Stimulated activated CD8-positive, alpha-beta memory T cell treated with anti-CD3 and anti-CD28 coated beads, Interleukin-4, amount 100 ng/mL, for 1 hour (primary cell): ENCODE measurements at places on chromosomes 1 and 21.

GRCh38 chr1:37306461-37306860, 167.9 kb upstream of the ZC3H12A start:
- no peak for DNase-seq

DNA sequence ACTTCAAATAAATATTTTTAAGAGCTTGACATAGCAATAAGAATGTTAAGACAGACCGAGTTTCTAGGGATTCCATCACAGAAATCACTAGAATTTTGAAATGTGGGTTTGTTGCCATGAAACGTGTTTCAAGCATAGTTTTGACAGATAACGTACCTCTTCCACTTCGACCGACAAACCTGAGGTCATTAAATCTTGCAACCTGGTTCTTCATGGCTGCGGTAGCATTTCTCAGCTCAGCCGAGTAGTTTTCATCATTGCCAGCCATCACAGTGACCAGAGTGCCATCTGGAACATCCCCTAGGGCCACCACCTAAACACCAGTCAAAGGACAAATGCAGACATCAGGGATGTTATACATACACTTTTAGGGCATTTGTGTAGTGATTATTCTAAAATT, 168.7 kb downstream of the RUNX1 start:
- no peak for DNase-seq

DNA sequence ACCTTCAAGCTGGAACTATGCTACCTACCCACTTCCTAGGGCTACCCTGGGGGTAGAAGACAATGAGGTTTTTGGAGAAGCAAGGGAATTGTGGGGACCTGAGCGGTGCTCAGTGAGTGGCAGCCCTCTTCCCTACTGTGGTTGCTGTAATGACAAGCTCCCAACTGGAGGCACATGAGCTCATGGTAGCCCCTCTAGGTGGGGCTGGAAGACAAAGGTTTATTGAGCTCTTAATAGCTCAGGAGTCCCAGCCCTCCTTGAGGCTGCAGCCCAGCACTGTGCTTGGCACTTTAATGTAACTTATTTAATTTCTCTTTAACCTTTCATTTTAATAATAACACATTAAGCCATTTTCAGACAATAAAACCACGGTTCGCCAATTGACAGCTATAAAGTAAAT, 528.9 kb downstream of the OMA1 start:
- DNase-seq, result no peak

GRCh38 chr1:67785847-67786753, 47.2 kb downstream of the GNG12 start:
- no peak for DNase-seq

GRCh38 chr1:85375493-85375892, 89.5 kb downstream of the DDAH1 start:
- no peak for DNase-seq

- DNase-seq, result no peak
Measured at GRCh38 chr1:109210058-109210457, 3.7 kb upstream of the SARS1 start.

- no peak for DNase-seq
Measured at GRCh38 chr21:22710721-22711120, 1712.5 kb downstream of the NCAM2 start.

- DNase-seq, result no peak
Measured at GRCh38 chr1:87024936-87025540, 110.6 kb downstream of the HS2ST1 start.

GRCh38 chr1:47781171-47781959, 215.8 kb downstream of the TRABD2B start:
- no peak for DNase-seq

DNA sequence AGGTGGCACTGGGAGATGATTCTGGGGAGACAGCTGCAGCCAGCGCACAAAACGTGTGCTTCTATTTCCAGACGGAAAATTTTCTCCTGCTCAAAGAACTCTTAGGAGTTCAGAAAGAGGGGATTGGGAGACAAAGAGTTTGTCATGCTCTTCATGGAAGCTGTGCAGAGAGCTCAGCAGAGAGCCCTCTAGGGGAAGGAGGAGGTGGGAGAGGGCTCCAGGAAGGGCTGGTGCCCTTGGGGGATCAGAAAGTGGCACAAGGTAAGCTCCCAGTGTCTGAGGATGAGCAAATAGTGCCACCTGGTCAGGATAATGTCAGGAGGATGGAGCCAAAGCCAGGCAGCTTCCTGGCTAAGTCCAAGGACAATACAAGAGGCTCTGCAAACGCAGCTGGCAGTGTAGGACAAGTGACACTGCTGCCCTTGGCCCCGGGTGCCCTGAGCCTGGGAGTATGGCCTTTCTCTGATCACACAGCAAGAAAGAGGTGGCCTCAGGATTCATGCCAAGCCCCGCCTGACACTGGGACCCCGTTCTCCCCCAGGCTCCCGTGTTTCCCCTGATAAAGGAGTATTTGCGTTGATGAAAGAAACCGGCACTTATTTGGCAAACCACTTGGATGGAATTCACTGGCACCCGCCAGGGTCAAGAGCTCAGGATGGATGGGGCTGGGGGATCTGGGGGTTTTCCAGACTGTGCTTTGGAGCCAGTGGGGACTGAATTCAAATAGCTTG, 254.0 kb downstream of the PTPRU start:
- no peak for DNase-seq

GRCh38 chr1:169929210-169929526, 35.5 kb upstream of the SCYL3 start:
- DNase-seq, result no peak

DNA sequence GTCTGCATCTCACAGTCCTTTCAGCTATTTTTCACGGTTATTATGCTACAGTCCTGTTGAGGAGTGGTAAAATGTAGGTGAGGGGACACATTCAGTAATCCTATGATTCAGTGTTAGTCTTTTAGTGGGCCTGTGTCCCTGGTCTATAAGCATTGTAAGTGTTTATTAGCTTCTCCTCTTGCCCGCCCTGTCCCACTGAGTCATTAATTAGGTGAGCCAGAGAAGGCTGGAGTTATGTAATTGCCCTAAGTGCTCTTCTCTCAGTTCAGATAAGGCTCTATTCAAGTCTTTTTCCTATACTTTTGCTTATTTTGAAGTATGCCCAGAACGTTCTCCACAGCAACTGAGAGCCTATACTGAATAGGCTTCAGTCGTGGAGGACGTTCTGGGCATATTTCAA, 76.3 kb upstream of the ZRANB2 start:
- no peak for DNase-seq
